Activated CD4-positive, CD25-positive, alpha-beta regulatory T cell treated with anti-CD3 and anti-CD28 coated beads, Interleukin-2, amount 50 U/mL, for 16 hours (primary cell): ENCODE measurements at places on chromosomes 13 and 19.

- no peak for DNase-seq
These were observed 601 bp downstream of the SLC46A3 start for GRCh38 chr13:28718196-28718542.

DNA sequence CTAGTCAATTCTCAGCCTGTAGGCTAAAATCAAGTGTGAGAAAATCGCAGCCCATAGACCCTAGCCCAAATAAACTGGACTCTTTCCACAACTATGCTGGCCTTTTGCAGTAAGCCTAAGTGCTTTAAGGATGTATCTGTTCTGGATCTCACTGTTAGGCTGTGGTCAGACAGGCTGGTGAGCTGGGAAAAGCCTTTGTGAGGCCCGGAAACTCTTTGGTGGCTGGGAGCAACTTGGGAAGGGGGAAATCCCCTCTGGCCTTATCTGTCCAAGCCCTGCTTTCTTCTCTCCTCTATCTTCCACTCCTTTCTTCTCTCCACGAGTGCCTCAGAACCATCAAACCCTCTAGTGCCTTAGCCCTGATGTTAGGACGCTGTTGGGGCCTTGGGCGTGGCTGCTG lies 135.4 kb downstream of the LACC1 start:
- DNase-seq = no peak

DNA sequence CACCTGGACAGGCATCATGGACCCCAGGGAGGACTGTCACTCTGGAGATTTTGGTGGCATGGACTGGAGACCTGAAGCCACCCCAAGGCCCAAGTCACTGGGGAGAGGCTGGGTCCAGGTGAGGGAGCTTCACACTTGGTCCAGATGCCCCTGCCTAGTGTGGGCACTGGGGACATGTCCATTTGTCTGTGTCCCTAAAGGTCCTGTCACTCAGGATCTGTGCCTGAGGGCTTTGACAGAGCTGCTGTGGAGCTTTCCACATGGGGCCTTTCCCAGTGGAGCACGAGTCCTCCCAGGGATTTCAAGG lies 40.5 kb upstream of the CEACAM8 start:
- no peak for DNase-seq

- DNase-seq = no peak
These were observed 496.7 kb downstream of the EFNB2 start for GRCh38 chr13:106038752-106039151.

DNA sequence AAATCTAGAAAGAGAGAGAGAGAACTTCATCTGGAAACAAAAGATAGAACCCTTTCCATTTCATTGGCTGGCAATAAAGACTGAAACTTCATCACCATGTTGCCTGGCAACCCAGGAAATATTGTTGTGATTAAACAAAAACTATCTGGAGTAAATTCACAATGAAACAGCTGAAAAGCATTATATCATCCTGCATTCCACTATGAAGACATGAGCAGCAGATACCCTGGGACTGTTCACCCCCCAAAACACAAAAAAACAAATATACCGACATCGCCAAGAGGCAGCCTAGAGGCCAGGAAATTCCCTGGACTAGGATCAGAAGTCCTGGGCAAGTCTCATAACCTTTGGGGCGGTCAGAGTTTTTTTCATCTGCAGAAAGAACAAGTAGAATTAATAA lies 158.3 kb downstream of the FOXO1 start:
- DNase-seq = no peak

GRCh38 chr19:41990615-41991014 lies 3.4 kb downstream of the ATP1A3 start:
- no peak for DNase-seq

DNA sequence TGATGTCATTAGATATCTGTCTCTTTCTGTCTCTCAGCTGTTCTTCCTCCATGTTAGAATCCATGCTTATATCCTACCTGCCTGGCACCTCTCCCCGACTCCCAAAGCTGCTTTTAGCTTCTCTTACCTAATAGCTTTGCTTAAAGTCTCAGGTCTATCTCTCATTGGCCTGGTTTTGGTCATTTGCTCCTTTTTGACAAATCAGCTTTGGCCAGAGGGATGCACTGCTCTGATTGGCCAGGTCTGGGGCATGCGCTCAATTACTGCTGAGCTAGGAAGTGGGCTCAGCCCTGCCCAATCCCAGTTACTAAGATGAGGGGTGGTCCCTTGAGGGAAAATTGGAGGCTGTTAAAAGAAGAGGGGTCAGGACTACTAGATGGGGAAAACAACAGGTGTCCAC lies 11.5 kb upstream of the CLASRP start:
- DNase-seq = no peak

DNA sequence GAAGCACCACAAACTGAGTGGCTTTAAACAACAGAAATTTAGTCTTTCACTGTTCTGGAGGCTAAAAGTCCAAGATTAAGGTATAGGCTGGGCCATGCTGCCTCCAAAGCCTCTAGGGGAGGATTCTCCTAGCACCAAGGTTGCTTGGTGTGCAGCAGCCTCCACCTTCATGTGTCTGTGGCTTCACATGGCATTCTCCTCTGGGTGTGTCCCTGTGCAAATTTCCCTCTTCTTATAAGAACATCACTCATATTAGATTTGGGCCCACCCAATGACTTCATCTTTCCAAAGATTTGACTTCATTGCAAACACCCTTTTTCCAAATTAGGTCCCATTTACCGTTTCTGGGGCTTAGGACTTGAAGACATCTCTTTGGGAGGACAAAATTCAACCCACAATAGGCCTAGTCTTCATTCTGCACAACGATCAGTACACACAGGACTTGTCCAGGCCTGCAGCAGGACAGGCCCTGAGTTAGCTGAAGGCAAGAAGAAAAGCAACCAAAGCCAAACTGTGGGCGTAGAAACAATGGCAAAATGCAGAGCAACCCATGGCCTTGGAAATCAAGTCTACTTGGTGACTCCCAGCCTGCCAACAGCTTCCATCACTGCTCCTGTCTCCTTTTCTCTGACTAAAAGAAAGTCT lies 521.2 kb upstream of the NBEA start:
- DNase-seq = no peak

DNA sequence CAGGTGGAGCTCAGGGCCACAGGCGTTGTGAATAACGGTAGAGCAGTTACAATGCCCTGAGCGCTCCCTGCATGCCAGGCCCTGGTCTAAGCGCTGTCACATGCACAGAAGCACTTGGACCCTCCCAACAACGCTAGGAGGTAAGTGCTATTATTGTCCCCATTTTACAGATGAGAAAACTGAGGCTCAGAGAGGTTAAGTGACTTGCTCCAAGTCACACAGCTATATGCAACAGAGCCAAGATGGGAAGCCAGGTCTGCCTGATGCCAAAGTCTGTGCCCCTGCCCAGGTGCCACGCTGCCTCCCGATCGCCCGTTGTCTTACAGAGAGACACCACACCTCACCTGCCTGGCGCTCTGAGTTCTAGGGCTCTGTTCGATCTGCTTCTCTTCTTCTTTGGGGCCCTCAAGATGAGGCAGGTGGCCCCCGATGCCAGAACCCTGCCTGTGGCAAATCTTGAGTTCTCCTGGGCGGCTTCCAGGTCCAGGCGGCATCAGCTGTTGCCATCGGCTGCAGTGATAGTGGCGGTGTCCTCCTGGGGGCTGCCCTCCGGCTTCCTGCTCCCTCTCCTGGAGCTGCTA lies 20.0 kb downstream of the YIPF2 start:
- DNase-seq = no peak

DNA sequence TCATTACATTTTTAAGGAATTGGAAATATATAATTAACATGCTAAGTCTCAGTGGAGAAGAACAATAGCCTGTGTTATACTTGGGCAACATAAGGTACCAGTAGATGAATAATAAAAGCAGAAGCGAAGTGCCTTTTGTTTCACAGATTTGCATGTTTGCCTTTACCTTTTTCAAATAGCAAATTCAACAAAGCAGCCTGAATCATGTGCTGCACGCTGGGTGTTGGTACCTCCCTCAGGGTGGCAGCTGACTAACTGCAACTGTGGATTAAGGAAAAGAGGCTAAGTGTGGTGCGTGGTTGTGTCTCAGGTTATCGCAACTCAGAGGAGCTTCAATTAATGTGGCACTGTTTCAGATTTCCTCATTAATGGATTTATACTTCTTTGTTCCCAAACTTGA lies 189.0 kb downstream of the LMO7 start:
- no peak for DNase-seq

- no peak for DNase-seq
These were observed 3.0 kb downstream of the GTPBP3 start for GRCh38 chr19:17340302-17340870.

GRCh38 chr19:58274771-58275201 lies 4.0 kb upstream of the ZNF8 start:
- DNase-seq = no peak

- no peak for DNase-seq
These were observed 3.8 kb downstream of the GADD45GIP1 start for GRCh38 chr19:12953138-12953798.

GRCh38 chr13:76864259-76864658 lies 21.9 kb downstream of the KCTD12 start:
- no peak for DNase-seq

GRCh38 chr19:52492201-52492993 lies 35.1 kb upstream of the ZNF808 start:
- no peak for DNase-seq

DNA sequence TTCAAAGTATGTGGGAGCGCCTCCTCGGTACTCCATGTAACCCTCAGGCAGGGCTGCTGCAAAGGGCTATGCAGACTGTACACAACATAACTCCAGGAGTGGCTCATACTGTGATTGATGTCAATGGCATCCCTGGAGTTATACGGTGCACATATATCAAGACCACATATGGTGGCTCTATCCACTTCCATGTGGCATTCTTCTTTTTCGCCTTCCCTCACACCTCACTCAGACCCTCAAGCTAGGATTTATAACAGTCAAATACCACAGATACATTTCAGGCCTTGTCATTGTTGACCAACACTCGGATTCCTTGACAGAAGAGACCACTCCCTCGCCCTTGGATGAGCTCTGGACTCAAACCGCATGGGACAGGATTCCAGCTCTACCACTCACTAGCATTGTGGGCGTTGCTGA lies 11.3 kb upstream of the UBL3 start:
- no peak for DNase-seq

- no peak for DNase-seq
These were observed 200.3 kb downstream of the DIAPH3 start for GRCh38 chr13:59963383-59963782.

GRCh38 chr19:4053423-4054324 lies 13.0 kb downstream of the ZBTB7A start:
- no peak for DNase-seq

GRCh38 chr19:3923096-3923758 lies 9.6 kb upstream of the NMRK2 start:
- no peak for DNase-seq

DNA sequence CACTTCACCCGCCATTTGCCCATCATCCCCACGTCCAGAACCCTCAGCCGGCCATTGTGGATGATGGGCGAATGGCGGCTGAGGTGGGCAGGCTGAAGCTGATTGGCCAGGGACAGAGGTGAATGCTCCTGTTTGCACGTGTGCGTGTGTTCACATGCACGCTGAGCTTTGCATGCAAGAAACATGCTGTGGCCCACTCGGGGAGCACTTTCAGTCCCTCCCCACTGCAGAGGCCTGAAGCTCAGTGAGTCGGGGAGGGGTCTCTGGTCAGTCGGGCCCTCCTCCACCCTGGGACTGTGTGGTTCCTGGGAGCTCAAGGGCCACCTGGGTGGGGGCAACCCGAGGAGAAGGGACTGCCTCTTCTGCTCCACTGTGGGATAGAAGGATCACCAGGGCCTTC lies 24.9 kb downstream of the CEBPA start:
- no peak for DNase-seq

DNA sequence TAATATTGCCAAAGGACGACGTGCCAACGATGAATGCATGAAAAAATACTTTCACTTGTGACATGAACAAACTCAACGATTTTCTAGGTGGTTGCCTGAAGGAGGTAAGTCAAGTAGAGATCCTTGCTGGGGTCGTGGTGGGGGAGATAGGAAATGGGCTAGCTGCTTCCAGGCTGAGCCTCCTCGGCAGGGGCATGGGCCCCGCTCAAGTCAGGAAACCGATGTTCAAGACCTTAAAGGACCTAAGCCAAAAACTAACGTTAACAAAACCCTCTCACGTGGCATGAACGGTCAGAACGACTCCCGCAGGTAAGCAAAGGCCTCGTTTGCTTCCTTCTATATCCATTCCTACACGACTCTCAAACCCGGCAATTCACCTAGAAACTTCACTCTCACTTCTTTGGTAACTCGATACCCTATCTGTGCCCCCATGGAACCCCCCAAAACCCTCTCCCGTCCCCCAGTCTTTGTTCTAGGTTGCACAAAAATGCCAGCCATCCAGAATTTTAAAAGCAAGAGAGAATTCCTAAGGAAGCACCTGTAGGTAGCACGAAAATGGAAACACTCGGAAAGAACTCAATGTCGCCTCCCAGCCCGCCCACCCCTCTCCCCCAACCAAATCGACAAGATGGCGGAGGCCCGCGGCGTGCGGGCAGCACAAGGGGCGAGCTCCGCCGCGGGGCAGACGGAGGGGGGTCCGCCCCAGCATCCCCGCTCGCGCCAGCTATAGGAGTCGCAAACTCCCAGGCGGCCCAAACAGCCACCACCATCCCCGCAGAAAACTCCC lies 13.6 kb downstream of the ACP4 start:
- peak; percentile 12 for DNase-seq

- no peak for DNase-seq
These were observed 242.8 kb downstream of the ENOX1 start for GRCh38 chr13:43544011-43544410.

DNA sequence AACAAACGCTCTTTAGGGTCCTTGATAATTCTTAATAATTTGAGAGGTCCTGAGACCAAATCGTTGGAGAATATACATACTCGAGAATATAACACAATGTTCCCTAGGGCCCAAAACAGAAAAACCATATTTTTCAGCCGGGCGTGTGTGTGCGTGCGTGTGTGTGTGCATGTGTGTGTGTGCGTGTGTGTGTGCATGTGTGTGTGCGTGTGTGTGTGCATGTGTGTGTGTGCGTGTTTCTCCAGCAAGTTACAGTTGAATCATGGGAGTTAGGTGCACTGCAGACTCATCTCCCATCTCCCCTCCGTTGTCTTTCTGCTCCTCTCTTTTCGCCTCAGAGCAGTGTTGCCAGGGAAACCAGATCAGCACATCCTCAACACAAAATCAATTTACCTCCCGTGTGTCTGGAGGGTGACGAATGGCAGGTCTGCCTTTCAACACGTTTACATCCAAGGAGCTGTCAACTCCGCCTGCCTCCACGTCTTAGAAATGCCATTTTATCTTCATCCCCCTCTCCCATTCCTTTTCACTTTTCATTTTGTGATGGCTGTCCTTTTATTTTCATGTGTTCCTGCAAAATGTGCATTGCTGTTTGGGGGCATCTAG lies 8.3 kb upstream of the PNMA8B start:
- no peak for DNase-seq

DNA sequence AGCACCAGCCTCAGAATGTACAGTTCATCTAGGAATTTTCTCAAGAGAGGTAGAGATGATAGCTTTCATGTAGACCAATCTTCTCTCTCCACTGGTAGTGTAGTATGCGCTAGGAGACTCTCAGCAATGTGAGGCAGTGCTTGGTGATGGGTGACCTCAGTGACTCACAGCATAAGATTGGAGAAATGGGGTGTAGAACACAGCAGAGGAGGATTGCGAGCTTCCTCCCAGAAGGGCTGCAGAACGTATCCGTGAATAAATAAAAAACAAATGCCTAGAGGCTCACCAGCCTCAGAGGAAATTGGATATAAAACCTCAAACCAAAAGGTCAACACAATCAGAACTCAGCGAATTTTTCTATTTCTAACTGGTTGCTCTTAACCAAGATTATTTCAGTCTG lies 182.9 kb upstream of the RXFP2 start:
- no peak for DNase-seq

GRCh38 chr13:38419312-38419873 lies 69.7 kb downstream of the UFM1 start:
- DNase-seq = no peak

GRCh38 chr19:7928741-7929701 lies 3.1 kb upstream of the CTXN1 start:
- no peak for DNase-seq
